ENCODE measurements at places on chromosomes 1 and 21.
A peak's percentile ranks its signal among the peaks of the same experiment; 100 is the strongest.

- no peak for DNase-seq
Observed at GRCh38 chr1:247456021-247456420, 1.9 kb downstream of the OR2B11 start.

DNA sequence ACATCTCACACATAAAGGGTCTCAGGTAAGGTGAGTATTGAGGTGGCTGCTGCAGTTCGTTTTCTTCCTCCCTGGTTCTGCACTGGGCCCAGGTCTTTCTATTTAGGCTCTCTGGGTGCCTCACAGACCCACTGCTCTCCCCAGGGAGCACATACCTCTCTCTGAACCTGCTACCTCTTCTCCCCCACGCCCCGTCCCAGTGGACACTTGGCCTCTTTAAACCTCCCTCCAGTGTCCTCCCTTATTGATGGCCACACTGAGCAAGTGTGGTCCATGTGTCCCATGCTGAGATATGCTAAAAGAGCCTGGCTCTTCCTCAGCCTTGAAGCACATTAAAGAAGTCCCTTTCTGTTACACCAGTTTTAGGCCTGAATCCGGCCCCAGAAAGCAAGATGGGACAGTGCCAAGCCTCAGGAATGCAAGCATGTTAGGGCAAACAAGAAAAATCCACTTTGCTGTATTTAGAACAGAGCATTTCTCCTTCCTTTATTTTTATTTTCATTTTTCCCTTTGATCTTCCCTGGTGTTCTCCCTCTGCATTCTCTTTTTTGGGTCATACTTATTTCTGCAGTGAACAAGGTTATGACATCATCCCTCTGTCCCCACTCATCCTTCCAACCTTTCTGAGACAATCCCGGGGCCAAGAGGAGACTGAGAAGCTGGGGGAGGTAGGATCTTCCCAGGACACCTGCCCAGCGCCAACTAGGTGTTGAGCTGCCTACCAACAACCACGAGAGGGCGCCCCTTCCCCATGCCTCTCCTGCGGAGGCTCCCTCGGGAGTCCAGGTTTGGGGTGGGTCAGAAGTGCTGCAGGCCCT lies 5.0 kb upstream of the CHI3L2 start:
- peak; percentile 55 for DNase-seq

DNA sequence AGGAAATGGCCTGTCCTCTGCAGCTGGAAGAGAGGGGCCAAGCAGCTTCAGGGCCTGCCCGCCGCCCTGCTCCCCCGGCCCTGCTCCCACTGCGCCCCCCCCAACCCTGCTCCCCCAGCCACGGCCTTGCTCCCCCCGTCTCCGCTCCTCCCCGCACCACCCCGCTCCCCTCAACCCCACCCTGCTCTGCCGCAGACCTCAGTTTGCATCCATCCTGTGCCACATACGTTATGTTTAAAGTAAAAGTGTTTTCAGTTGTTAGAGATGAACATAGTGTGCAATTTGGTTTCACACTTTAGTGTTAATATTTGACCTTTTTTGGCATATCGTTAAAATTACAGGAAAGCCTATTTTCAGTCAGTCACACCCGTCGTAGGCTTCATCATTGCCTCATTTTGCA lies 34.1 kb upstream of the DIP2A start:
- DNase-seq = no peak

DNA sequence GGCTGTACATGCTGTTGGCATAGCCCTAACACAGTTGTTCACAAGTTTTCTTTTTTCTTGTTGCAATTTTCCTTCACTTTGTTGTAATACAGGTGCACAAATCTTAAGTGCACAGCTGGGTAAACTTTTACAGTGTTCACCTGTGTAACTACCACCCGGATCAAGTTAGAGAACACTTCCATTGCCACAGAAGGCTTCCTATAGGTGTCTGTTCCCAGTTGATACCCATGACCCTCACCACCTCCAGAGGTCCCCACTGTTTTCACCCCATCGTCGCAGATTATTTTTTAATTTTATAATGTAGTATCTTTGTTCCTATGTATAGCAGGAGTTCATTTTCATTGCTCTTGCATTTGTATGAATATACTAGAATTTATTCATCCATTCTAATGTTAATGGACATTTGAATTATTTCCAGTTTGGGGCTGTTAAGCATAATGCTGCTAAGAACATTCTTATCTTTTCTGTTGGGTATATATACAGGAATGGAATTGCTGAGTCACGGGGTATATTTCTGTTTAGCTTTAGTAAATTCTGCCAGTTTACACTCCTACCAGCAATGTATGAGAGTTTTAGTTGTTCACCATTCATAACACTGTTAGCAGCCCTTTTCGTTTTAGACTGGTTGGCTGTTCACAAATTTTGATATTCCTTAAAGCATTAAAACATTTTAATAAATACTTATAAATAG lies 16.4 kb downstream of the SPRTN start:
- no peak for DNase-seq

- no peak for DNase-seq
Observed at GRCh38 chr1:93317207-93317606, 28.5 kb upstream of the DR1 start.

DNA sequence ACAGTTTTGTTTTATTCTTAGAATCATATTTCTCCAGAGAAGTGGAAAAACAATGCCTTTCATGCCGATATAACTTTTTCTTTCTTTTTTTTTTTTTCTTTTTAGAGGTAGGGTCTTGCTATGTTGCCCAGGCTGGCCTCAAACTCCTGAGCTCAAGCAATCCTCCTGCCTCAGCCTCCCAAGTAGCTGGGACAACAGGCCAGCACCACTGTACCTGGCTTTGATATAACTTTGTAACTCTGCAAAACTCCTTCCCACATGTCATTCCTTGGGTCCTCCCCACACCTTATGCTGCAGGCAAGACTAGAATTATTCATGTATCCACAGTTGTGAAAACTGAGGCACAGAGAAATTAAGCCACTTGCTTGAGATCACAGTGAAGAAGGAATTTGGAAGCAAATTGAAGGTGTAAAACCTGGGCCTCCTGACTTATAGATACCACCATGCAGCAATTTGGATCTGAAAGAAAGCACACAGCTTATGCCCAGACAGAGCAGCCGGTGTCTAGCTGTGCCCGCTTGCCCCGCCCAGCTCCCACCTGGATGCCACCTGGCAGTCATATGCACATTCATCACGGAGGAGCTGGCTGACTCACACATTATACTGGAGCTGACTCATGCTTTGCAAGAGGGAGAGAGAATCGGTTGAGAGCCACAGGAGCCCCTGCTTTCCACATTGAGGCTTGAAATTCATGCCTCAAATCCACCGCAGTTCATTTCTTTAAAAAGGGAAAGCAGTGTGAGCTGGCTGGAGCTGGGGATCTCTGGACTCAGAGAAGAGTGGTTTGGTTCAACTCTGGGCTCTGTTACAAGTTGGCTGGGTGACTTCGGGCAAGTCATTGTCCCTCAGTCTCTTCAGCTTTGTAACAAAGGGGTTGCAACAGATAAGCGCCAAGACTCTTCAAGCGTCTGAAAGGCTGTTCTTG lies 8.3 kb upstream of the SLC2A1 start:
- DNase-seq = no peak

DNA sequence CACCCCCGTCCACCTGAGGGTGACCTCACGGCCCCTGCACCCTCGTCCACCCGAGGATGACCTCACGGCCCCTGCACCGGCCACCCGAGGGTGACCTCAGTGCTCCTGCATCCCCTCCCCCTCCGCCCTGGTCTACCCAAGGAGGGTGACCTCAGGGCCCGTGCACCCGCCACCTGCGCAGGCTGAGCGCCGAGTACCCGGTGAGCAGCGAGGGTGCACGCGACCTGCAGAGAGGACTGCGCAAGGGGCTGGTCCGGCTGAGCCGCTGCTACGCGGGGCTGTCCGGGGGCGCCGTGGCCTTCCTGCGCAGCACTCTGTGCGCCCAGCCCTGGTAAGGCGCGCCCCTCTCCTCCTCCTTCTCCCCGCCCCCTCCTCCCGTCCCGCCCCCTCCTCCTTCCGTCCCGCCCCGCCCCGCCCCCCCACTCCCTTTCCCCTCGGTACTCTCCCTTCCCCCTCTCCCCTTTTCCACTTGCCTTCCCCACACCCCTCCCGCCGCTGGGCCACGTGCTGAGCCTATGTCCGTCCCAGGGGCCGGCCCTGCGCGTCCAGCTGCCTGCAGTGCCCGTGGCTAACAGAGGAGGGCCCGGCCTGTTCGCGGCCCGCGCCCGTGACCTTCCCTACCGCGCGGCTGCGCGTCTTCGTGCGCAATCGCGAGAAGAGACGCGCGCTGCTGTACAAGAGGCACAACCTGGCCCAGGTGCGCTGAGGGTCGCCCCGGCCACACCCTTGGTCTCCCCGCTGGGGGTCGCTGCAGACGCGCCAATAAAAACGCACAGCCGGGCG lies 28.4 kb downstream of the TRIM11 start:
- no peak for DNase-seq

DNA sequence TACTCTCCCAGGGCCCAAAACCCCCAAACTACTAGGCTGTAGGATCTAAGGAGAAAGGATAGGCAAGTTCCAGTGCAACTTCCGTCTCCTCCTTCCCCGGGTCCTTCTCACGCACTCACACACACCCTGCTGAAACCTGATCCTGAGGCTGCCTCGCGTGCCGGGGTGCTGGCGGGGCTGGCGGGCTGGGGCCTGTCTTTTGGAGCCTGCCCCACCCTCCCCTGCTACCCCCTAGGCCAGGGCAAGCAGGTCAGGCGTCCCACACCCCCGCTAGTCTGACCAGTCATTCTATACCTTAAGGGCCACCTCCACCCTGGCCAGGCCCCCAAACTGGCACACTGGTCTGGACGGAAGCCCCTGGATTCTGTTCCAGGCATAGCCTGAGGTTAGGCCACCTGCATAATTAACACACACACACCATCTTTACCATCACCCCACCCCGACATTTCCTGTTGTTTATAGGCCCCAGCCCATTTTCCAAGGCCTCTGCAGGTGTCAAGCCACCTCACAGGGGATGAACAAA lies 48.3 kb upstream of the ARTN start:
- DNase-seq = no peak

DNA sequence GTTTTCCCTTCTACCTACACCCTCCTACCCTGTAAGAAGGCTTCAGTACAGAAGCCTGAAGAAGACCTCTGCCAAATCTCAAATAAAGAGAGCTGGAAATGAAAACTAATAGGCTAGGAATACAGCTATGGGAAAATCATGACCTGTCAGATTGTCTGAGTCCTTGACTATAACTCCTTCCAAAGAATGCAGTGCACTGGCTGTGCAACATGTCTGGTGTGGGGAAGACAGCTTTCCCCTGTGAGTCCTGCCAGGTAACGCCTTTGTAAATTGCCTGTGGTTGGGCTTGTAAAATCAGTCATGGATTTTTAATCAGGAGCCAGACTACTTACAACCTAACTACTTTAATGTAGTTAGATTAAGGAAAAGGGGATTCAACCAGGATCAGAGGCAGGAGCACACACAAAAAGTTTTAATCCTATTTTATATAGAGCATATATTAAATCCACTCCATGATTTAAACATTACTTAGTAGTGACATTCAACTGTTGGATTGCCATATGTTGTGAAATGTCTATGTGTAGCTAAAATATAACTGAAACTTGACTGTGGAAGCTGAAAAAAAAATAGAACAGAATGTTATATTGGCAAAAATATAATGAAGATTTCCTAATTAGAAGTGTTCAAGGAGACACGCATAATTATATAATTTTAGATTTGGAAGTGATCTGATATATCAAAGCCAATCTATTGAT lies 1667.8 kb downstream of the KCNT2 start:
- DNase-seq = no peak

DNA sequence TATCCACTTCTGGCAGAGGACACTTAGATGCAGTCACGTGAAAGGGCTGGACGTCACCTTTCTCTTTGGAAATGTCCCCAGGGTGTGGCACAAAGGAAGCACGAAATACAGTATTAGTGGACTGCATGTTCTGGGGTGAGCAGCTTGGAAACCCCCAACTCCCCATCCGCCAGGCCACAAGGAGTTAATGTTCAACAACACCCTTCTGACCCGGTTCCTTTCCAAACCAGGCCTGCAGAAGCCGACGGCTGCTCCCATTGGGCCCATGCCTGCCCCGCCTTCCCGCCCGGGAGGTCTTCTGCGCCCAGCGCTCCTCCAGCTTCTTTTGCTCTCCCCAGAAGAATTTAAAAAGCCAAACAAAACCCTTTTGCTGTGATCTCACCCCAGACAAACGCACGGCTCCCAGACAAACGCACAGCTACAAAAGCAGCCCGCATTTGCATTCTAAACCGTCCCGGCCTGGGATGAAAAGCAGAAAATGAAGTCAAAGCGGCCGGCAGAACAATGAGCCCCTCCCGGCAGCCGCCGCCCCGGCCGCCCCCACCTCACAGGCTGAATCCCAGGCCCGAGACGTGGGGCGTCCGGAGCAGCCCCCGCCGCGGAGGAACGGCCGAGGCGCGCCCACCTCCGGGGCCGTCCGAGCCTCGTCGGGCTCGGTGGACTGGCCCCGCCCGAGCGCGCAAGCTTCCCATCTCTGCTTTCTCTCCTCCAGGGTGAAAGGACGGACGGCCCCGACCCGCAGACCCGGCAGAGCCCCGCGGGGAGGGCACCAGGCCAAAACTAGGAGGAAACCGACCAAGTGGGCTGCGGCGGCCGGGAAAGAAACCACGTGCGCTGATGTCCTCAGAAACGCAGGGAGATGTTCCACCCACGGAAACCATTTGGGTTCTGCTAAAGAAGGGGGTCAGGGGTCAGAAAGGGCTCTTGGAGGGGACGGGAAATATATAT lies 101.9 kb downstream of the PLPP3 start:
- no peak for DNase-seq

DNA sequence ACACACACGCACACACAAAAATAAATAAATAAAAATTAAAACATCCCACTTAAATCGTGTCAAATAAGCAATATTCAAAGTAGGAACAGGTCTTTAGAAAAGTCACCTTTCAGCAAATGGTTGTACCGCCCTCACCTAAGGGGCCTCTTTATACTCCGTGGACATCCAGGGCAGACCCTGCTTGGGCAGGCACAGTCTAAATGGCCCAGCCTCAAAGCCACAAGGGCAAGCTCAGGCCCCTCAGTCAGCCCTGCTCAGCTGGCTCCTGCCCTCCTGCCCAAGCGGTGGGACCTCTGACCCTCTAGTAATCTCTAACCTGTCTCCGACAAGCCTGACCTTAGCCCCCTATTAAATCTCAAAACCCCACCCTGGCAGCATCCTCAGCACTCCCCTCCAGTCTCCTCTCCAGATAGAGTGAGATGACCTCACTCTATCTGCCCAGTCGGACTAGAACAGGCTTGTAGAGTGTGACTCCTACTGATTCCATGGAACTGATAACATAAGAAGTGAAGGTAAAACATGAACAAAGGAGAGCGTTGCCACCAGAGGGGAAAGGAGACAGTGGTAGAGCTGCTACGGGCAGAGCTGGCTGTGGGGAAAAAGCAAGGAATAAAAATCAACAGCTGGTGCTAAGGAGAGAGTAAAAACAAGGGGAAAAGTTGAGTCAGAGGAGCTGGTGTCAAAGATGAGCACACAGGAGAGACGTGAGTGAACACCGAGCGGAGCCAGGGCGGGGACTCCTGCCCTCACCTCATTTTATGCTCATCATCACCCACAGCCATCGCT lies 36.0 kb downstream of the SIPA1L2 start:
- no peak for DNase-seq

- DNase-seq = no peak
Observed at GRCh38 chr1:221509575-221510355, 232.1 kb downstream of the DUSP10 start.

All from stimulated activated CD8-positive, alpha-beta memory T cell treated with anti-CD3 and anti-CD28 coated beads, Interleukin-4, amount 100 ng/mL, for 1 hour (primary cell).